ENCODE measurements at places on chromosomes 6 and 20. TPM values are rescaled to one million over a fixed set of nuclear protein-coding genes. Genes with fewer than 3 reads are reported as not detected.

C6orf132 gene
- total RNA-seq, result 0.66 TPM

GPLD1 gene
- 0.46 TPM for total RNA-seq

ACTL10 gene
- 3.5 TPM for total RNA-seq

ZSCAN23 gene
- total RNA-seq, result 4.7 TPM

KIF16B gene
- total RNA-seq, result 12.9 TPM

PRPH2 gene
- total RNA-seq, result 0.91 TPM

CD40 gene
- total RNA-seq, result 8.8 TPM

SEMG1 gene
- not detected for total RNA-seq

KIF13A gene
- 88.7 TPM for total RNA-seq

ARMC12 gene
- total RNA-seq, result 0.26 TPM

INSM1 gene
- not detected for total RNA-seq

RBPJL gene
- not detected for total RNA-seq

COL12A1 gene
- total RNA-seq, result 724 TPM

GHRH gene
- not detected for total RNA-seq

CCN6 gene
- 0.10 TPM for total RNA-seq

RBL1 gene
- total RNA-seq, result 5.5 TPM

GSTA3 gene
- not detected for total RNA-seq

SRC gene
- 35.9 TPM for total RNA-seq

TMEM244 gene
- total RNA-seq, result not detected

ACSS1 gene
- total RNA-seq, result 1.7 TPM

POU5F1 gene
- 1.3 TPM for total RNA-seq

ARFGEF3 gene
- total RNA-seq, result 1.0 TPM

TREM1 gene
- 1.5 TPM for total RNA-seq

UST gene
- 23.8 TPM for total RNA-seq

FAM184A gene
- 0.33 TPM for total RNA-seq

SIM1 gene
- not detected for total RNA-seq

SNPH gene
- total RNA-seq, result 12.0 TPM

NFATC2 gene
- total RNA-seq, result 0.30 TPM

MROH8 gene
- 1.5 TPM for total RNA-seq

GPX5 gene
- not detected for total RNA-seq

AFDN gene
- total RNA-seq, result 29.1 TPM

SLC25A27 gene
- total RNA-seq, result 7.0 TPM

SPEF1 gene
- total RNA-seq, result 0.20 TPM

ABHD16B gene
- total RNA-seq, result not detected

HLA-DMB gene
- total RNA-seq, result 0.07 TPM

SULF2 gene
- total RNA-seq, result 8.1 TPM

TINAG gene
- not detected for total RNA-seq

SLC17A3 gene
- total RNA-seq, result not detected

CALHM4 gene
- total RNA-seq, result not detected

ADGB gene
- total RNA-seq, result not detected

LHFPL5 gene
- not detected for total RNA-seq

ZNF334 gene
- total RNA-seq, result 0.83 TPM

EDN1 gene
- 24.9 TPM for total RNA-seq

OR2H2 gene
- total RNA-seq, result not detected

Measured in smooth muscle cell of the pulmonary artery (primary cell).